ENCODE measurements at places on chromosomes 11 and 22. TPM values are rescaled to one million over a fixed set of nuclear protein-coding genes. Genes with fewer than 3 reads are reported as not detected.

DNA sequence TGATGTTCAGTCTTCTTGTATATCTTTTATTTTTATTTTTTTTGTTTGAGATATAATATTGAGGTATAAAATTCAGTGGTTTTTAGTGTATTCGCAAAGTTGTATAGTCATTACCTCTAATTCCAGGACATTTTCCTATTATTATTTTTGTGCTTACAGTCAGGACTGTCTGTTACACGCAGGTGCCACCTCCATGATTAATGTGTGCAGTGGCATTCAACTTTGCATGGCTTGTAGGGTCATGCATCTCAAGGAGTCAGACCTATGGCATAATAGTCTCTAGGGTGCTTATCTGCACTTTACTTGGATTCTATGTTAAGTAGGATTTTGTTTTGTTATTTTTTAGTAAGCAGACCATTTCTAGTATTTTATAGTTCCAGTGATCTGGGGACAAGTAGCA is 1.0 kb downstream of the CTR9 start:
- no peak for DNase-seq

GRCh38 chr22:41831828-41832552 is 915 bp upstream of the SREBF2 start:
- DNase-seq = no peak

DNA sequence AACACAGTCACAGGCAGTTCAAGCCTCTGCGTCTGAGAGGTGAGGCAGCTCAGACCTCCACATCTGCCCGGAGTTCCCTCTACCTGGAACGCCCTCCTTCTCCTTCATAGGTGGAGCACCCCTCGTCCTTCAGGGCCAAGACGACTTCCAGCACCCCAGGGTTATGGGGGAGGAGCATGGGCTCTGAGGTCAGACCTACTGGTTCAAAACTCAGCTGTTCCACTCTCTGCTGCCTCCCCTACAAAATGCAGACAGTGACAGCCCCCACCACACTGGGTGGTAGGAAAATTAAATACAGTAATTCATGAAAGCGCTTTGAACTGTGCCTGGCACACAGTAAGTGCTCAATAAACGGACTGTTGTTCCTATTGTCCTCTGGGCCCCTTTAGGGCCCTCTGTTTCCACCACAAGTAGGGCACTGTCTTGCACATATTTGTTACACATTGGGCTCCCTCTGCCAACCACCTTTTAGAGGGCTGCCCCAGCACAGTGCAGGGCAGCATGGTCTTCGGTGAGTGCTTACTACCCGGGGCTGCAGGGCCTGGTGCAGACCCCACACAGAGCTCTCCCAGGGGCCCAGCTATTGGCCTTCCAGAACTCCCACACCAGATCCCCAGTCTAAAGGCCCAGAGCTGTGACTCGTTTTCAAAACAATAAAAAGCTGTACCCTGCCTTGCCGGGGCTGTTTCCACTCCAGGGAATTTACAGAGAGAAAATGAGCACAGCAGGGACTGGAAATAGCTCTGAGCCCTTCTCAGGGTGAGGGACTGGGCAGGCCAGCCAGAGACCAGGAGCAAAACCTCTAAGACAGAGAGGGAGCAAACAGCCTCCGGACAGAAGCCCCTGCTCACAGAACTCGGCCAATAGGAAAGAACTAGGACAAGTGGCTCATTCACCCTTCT is 2.5 kb downstream of the TMEM184B start:
- no peak for DNase-seq

- DNase-seq = no peak
Measured at GRCh38 chr11:108341654-108342053, 118.8 kb downstream of the ATM start.

- no peak for DNase-seq
Measured at GRCh38 chr22:39652990-39653786, 82.6 kb downstream of the CACNA1I start.

DNA sequence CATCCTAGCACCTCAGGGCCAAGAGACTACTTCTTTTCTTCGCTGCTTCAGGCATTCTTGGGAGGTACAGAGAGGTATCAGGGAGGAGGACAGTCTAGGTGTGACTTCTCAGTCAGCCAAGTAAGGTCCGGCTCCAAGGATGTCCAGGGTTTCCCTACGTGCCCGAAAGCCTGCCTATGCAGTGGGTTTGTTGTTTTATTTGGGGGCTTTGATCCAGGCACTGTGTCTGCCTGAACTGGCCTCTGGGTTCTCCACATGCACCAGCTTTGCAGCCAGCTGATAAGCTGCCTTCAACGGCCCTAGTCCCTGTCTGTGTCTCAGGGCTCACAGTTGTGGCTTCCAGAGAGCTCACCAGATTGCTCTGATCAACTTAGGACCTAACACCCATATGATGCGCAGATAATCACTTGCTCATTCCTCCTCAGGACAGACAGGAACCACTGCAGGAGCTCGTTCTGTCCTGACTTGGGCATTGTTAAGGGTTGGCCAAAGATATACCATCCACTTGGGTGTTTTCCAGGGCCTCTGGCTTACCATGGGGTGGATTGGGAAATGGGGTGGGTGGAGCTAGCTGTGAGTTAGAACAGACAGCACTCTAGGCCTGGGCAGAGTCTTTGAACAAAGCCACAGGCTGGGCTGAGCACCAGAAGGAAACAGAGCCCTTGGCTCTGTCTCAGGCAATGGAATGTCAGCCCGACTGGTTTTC is 45.5 kb upstream of the CRYBB3 start:
- peak; percentile 54 for DNase-seq

GRCh38 chr11:126477535-126478305 is 122.2 kb downstream of the ST3GAL4 start:
- DNase-seq = no peak

SC5D gene
- 66.7 TPM for polyA plus RNA-seq

SPON1 gene
- polyA plus RNA-seq = 2.9 TPM

OOSP2 gene
- polyA plus RNA-seq = not detected

KCNQ1 gene
- 0.45 TPM for polyA plus RNA-seq

GRCh38 chr22:24325105-24325757 is 54.6 kb downstream of the SPECC1L start:
- peak; percentile 54 for DNase-seq

DNA sequence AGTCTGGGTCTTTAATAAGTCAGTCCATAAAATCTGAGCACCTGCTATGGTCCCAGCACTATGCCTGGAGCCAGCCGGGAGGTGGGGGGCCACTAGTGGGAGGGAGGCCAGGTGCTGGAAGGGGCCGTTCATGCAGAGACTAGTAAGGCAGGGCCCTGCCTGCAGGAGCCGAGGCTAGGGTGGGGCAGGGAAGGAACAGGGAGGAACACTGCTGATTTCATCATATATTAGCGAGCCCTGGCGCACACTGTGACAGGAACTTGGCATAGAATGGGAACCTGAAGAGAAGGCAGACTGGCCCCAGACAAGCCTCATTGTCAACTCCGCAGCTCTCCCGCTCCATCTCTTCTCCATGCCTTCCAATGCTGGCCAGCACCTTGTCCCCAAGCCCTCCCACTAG is 7.1 kb downstream of the VSIG10L2 start:
- no peak for DNase-seq

DNA sequence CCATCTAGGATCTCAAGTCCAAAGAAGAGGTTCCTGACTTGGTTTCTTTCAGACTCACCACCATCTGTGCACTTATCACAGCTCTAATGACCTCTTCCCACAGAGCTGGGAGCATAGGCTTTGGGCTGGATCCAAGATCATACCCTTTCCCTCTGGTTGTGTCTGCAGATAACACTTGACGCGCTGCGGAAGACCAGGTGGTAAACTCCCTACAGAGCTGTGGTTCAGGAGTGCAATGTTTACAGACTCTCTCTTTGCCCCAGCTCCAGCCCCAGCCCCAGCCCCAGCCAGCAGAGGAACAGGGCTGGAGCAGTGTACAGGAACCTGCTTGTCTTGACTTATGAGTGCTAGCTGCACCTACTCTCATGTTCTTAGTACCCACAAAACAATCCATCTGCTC is 274.4 kb upstream of the SYN3 start:
- DNase-seq = no peak

GRCh38 chr11:78952175-78952574 is 377.5 kb upstream of the NARS2 start:
- DNase-seq = no peak

SLC37A2 gene
- 0.40 TPM for polyA plus RNA-seq

- peak; percentile 40 for DNase-seq
Measured at GRCh38 chr11:30018495-30018894, 1.7 kb upstream of the KCNA4 start.
